ENCODE measurements at places on chromosomes 6 and 20.

DNA sequence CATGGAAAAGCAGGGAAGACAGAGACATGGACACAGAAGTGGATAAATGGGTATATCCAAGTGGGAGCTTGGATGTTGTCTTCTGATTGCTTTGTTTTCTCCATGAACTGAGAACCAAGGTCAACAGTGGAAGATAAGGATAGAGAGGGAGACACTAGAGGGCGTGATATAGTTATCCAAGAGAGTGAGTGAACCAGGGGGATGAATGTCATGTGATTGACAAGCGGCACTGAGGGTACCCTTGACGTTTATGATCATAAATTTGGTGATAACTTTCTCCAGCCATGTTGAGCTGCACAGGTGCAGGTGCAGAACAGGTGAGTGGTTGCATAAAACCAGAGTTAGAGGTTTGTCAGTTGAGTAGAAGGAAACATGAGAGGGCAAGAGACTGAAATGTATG, 20.7 kb downstream of the EBF4 start:
- no peak for DNase-seq

DNA sequence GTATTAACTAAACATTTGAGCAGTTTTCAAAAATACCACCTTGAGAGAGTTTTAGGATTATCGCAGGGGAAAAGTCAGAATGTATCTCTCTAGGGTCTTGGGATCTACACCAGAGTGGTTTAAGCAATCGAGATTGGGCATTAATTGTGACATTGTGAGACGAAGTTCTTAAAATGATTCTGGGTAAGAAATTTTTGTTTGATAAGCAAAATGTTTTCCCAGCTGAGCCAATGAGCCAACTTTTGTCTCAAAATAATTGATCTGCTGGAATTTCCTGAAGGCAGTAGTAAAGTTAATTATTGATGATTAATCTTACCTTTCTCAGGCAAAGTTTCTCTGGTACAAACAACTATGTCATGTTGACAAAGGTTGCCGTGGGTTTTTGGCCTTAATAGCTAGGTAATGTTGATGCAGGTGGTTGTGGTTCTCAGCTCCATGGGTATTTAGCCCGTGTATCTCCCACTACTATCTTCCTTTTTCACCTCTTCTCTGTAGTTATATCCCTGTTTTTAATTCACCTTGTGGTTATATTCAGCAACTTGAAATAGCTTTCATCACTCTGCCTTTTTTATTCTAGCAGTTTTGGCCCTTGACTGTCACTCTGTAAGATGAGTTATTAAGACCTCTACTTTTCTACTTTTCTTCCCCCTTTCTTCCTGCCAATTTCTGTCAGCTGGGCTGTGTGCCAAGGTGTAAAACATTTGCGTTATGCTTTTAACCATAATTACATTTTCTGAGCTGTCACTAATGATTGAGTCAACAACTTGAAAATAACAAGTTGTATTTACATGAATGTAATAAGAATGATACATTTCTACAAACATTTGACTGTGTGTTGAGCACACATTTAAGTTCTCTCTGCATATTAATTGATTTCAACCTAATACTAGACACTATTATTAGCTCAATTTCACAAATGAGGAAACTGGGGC, 368.3 kb upstream of the BTBD3 start:
- DNase-seq = no peak

- DNase-seq = no peak
These were observed 47.6 kb downstream of the BACH2 start for GRCh38 chr6:90249034-90249433.

DNA sequence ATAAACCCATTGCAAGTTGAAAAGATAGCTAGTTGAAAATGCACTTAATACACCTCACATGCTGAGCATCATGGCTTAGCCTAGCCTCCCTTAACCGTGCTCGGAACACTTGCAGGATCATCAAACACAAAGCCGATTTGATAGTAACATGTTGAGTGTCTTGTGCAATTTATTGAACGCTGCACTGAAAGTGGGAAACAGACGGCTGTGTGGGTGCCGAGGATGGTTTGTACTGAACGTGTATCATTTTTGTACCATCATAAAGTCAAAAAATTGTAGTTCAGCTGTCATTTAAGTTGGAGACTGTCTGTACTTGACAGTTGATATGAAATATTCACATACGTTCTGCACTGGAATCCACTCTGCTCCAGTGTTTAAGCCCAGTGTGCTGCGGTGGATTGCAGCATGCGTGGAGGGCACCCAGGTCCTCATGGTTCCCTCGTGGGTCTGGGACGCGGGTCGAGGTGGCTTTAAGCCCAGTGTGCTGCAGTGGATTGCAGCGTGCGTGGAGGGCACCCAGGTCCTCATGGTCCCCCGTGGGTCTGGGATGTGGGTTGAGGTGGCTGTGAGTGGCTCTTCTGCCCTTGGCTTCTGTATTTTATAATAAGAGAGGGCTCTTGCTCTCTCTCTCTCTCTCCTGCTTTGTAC, 77.0 kb downstream of the CDH4 start:
- DNase-seq = no peak

- no peak for DNase-seq
These were observed 904.3 kb downstream of the PHF3 start for GRCh38 chr6:64539917-64540316.

GRCh38 chr20:2619961-2620595, 32.4 kb upstream of the NOP56 start:
- no peak for DNase-seq

DNA sequence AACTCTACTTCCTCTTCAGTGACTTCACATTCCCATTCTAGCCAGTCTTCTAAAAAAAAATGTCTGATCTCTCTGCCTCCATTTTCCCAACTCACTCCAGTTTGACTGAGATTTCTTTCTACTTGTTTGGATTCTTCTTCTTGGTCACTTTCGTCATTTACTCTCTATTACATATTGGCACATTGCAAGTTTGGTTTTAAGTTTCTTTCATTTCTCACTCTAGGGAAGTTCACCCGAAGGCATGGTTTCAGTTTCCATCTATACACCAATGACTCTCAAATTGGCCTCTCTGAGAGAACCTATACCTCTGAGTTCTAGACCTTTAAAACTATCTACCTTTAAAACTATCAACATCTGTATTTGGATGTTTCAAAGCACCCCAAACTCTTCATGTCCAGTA, 51.3 kb downstream of the CD109 start:
- DNase-seq = no peak

GRCh38 chr6:31814677-31815024, 432 bp downstream of the HSPA1L start:
- DNase-seq = no peak

GRCh38 chr20:2768632-2769015, 31.8 kb downstream of the CPXM1 start:
- no peak for DNase-seq

DNA sequence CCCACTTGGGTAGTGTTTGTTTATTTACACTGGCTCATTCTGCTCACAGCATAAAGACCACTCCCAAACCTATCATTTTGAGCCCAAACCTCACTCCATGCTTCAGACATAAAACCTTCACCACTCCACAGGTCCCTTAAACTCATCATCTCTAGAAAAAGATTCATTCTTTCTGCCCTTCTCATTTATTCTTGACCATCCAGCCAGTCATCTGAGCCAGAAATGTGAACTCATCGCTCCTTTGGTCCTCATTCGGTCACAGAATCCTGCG, 12.4 kb downstream of the TPMT start:
- DNase-seq = no peak

- no peak for DNase-seq
These were observed 441.0 kb downstream of the KIF16B start for GRCh38 chr20:16132036-16132798.

DNA sequence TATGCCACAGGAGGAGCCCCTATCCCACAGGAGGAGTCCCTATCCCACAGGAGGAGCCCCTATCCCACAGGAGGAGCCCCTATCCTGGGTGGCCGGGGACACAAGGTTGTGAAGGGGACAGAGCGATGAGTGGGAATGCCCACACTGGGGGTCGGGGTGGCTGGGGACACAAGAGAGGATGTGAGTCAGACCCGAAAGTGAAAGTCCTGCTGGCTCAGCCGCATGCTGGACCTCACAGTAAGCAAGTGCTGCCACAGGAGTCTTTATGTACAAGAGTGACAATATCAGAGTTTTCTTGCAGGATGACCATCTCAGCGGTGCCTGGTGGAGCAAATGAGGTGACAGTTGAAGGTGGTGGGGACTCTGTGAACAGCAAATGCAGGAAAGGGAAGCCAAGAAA, 93.7 kb downstream of the PSMB1 start:
- DNase-seq = no peak

GRCh38 chr6:129623008-129623732, 86.8 kb downstream of the ARHGAP18 start:
- no peak for DNase-seq

DNA sequence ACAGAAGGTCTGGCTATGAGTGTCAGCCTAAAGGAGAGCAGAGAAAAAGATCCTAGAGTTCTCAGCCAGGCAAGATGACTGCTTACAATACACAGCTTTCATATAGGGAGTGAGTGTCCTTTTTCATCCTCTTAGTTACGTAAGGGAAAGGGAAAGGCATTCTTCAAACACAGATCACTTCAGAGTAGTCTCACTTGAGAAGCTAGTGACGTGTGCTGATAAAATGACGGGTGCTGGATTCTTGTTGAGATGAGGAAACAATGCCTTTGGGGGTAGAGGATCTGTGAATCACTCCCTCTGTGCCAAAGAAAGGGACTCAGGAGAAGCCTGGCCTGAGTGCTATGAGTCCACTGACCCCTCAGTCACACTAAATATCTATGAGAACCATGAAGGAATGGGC, 117.3 kb downstream of the QRSL1 start:
- DNase-seq = no peak

- DNase-seq = no peak
These were observed 465.9 kb downstream of the KIF16B start for GRCh38 chr20:16107172-16107870.

- DNase-seq = no peak
These were observed 656.7 kb downstream of the EPHA7 start for GRCh38 chr6:92762443-92763273.

GRCh38 chr6:26131618-26132017, 44.4 kb downstream of the HFE start:
- no peak for DNase-seq

- no peak for DNase-seq
These were observed 121.2 kb downstream of the RFPL4B start for GRCh38 chr6:112468359-112468758.

GRCh38 chr6:15588971-15589634, 73.7 kb downstream of the DTNBP1 start:
- peak; percentile 17 for DNase-seq

DNA sequence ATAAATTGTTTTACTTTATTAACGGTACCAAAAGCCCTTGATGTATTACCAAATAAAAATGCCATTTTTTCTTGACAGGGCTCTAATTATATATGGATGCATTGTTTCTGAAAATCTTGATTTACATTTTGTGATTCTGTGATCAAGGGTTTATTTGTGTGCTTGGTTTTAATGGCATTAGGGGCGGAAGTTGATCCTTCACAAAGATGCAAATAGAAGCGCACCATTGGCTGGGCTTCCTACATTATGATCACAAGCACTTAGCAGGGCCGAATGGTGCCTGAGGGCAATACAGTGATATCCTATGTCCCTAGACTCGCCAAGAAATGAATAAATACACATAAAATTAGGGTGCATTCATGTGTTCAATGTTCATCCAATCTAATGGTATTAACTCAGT, 172.9 kb upstream of the UST start:
- DNase-seq = no peak

- DNase-seq = no peak
These were observed 106.1 kb upstream of the ASF1A start for GRCh38 chr6:118787724-118788423.

GRCh38 chr6:155628306-155628705, 172.7 kb upstream of the NOX3 start:
- DNase-seq = no peak

DNA sequence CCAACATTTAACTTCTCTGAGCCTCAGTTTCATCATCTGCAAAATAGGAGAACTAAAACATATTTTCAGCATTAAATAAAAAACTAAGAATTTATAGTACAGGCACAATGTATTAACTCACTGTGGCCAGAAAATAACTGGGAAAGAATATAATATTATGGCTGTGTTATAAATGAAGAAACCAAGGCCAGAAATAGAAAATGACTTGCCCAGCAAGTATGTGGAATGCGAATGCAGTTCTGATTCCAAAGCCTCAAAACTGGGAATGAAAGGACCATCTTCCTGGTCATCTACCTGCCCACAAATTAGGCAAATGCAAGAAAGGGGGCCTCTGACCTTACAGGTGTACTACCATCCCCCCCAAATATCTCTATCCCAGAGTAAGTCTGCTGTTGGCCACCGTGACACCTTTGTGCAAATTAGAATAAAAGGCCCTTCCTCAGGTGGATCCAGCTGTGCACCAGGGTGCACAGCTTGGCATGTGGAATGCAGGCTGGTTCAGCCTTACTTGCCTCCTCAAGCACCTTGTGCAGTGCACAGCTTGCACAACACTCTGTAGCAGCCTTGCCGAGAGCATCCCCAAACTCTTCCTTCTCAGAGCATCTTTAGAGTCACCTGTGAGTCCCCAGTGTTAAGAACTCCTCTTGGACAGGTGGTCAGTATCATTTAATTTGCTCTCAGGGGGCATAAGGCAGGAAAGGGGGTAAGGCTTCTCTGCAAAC, 4.4 kb downstream of the SLC13A3 start:
- DNase-seq = no peak

DNA sequence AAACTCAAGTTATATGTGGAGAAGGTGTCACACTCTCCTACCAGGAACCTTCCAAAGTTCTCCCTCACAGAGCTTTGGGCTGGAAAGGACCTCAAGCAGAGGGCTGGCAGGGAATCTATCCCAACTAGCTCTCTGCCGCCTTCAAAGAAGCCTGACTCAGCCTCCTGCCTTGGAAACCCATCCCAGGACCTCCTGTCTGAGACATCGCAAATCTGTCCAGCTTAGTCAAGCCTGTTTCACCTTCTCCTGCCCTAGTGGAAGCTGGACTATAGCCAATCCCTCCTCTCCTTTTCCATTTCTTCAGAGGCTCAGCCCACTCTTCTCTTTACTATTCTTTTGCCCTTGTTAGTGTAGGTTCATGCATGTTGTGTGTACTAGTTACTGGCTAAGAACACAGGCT, 48.2 kb upstream of the FOXP4 start:
- no peak for DNase-seq

- peak; percentile 38 for DNase-seq
These were observed 7.9 kb downstream of the EXOC2 start for GRCh38 chr6:684831-685636.

DNA sequence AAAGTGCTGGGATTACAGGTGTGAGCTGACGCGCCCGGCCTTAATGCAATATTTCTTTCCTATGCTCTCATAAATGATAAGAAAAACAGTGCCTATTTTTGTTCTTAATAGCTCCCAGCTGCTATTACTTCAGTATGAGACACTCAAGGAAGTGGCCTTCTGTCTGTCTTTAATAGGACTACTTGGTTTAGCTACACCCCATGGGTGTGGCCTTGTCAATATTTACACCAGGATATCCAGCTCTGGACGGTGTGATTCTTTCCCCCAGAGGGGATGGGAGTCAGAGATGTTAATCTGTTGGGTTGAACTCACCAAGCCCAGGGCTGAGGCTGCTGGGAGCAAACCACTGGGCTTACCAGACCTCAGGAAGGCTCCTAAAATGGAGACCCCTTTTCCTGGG, 134.2 kb downstream of the CEP57L1 start:
- no peak for DNase-seq

GRCh38 chr20:36043441-36043840, 75.1 kb downstream of the CNBD2 start:
- DNase-seq = no peak

Measured in activated CD4-positive, alpha-beta T cell treated with anti-CD3 and anti-CD28 coated beads, Interleukin-2, amount 50 U/mL, for 24 hours (primary cell).